ENCODE measurements at places on chromosomes 7 and 10.
A peak's percentile ranks its signal among the peaks of the same experiment; 100 is the strongest.

- DNase-seq, result no peak
These were observed 308.8 kb upstream of the ZNF32 start for GRCh38 chr10:43957267-43958070.

GRCh38 chr7:96728139-96728538, 18.5 kb upstream of the SEM1 start:
- no peak for DNase-seq

DNA sequence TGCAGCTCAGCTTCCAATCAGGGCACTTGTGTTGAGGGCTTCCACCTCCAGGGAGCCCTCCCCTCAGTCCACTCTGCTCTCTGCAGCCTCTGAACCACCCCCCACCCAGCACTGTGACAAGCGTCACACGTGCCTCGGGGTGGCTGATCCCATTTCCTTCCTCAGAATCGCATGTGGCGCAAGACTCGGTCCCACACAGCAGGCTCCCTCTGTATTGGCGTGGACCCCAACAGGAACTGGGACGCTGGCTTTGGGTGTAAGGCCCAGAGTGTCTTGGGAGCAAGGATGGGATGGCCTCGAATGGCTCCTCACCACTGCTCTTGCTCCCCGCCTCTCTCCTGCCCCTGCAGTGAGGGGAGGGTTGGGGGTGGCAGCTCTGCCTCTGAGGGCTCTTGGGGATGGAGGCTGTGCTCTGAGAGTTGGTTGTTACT, 4.1 kb downstream of the CPA1 start:
- DNase-seq, result no peak

- DNase-seq, result no peak
These were observed 64.6 kb upstream of the MACROH2A2 start for GRCh38 chr10:69988094-69988493.

DNA sequence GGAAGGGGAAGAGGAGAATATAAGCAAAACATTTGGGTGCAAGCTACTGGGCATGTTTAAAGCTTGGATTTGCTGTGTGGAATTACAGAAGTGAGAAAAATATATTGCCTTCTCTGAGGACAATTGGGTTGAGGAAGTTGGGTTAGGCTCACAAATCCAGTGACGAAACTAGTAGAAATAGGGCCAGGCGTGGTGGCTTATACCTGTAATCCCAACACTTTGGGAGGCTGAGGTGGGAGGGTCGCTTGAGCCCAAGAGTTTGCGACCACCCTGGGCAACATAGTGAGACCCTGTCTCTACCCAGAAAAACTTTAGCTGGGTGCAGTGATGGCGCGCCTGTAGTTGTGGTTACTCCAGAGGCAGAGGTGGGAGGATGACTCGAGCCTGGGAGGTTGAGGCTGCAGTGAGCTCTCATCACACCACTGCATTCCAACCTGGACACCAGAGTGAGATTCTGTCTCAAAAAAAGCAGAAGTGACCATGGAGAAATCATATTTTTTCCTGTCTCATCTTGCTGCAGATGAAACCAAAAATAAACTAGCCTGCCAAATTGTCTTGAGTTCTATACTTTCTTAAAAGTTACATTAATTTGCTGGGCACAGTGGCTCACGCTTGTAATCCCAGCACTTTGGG, 22.4 kb downstream of the NRBF2 start:
- DNase-seq, result no peak

DNA sequence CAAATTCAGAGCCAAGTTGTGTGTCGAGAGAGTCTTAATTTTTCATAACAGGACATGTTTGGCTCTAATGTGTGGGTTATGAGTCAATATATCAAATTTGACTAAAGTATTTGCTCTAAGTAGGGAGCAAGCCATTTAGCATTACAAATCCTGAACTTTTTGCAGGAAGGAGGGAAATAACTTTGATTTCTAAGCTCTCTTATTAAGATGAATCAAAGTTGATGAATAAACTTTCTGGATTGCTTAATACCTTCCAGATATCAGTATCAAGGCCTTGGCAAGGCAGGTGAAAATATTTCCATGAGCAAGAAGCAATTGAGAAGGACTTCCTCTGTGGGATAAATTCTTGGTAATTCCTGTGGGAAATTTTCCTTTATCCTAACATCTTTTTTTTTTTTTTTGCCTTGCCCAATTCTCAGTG, 258.8 kb downstream of the AHR start:
- DNase-seq, result no peak

DNA sequence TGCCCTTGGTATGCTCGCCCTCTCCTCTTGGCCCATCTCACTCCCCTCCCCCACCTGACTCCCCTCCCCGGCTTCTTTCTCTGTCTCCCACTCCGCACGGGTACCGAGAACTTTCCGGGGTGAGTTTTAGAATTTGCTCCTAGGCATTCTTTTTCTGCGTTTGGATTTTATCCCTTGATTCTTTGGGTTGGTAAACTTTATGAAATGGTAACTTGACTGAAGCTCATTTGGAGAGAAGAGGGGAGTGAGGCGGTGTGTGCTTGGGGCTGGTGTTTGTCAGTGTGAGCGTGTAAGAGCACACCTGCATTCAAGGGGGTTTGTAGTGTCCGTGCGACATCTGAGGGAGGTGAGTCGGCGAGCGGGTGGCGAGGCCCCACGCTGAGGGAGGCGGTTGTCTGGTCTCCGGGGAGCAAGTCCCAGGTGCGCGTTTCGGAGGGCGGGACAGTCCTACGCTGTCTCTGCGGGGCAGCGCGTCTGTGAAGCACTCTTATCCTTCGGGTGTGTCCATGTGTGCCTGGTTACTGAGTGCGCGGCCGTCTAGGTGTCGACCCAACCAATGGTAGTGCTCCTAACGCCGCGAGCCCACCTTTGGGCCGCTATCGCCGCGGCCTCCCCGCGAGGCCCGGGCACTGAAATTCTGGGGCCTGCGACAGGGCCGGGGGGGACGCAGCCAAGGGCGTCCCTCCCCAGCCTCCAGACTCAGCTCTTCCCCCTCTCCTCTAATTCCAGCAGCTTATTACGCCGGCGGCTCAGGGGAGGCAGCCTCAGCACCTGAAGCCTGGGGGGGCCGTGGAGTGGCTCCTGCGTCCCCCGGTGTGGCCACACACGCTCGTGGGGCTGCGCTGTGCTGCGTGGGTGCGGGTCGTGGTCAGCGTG, 2.6 kb upstream of the ZNF503 start:
- DNase-seq, result no peak

GRCh38 chr7:98802088-98802780, 67.6 kb downstream of the TMEM130 start:
- no peak for DNase-seq

DNA sequence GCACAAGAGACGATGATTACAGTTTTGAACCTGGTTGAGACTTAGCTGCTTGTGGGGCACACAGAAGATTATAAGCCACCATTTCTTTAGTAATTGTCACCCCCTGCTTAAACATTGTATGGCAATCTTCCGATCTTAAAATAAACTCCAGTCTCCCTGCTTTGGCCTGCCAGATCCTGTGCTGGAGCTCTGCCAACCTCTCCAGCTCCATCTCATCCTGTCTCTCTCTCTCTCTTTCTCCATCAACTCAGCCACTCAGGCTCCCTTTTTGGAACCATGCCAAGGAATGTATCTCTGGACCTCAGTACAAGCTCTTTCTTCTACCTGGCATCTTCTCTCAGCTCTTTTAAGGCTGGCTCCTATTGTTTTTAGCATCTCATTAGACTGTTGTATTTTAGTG, 1053.2 kb downstream of the REEP3 start:
- DNase-seq, result no peak

- no peak for DNase-seq
These were observed 9.1 kb upstream of the SCART1 start for GRCh38 chr10:133444342-133445267.

DNA sequence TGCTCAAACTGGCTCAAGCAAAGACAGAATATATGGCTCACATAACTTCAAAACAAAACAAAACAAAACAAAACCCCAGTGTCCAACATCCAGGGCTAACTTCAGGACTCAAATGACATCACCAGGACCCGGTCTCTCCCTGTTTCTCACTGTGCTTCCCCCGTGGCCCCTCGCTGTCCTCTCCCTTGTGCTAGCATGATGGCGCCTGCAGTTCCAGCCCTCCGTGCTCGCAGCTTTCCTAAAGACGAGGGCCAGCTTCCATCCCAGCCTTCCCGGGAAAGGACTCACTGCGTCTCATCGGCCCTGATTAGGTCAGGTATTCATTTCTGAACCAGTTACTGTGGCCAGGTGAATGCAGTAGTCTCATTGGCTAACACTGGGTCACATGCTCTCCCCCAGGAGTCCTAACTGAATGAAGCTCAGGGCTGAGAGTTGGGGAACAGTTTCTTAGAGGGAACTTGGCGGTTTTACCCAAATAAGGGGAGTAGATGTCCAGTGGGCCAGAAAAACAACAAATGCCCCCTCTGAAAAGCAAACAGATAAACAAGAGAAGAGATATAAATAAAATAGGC, 33.0 kb upstream of the CTBP2 start:
- no peak for DNase-seq

DNA sequence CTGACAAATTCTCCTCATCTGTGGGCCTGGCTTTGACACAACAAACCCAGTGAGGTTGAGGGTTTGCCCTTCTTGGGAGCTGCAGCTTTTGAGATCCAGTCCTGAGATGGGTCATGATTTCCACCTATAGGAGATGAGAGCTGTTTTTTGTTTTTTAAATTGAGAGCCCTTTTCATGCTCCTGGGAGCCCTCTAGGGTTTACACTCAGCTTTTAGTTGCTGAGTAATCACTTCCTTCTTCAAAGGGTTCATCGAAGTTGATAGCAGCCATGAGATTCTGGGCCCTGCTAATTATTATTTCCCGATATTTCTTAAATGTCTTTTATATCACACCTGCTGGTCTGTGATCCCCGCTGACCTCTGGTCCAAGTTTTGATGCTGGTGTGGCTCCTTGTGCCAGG, 47.3 kb upstream of the VIPR2 start:
- no peak for DNase-seq

- DNase-seq, result no peak
These were observed 182.4 kb downstream of the CCDC3 start for GRCh38 chr10:12819071-12819470.

DNA sequence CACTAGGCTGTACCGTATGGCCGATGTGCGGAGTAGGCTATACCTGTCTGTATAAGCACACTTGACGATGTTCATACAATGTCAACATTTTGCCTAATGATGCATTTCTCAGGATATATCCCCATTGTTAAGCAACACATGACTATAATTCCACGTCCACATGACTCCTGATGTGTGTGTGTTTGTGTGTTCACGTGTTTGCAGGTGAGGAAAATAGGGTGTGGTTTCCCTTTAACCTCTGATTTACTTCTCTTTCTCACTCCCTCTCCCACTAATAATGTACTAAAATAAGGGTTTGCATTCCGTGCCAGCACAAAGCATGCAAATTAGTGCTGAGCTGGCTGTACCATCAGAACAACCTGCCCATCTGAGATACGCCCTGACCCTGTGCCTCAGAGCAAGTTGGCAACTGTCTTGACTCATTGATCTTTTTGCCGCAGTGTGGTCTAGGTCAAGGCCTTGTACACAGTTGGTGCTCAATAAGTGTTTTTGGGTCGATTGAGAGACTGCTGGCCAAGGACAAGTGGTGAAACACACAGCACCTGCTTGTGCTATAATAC, 64.6 kb upstream of the DOCK1 start:
- no peak for DNase-seq

GRCh38 chr7:15245831-15246230, 316.0 kb downstream of the AGMO start:
- no peak for DNase-seq

DNA sequence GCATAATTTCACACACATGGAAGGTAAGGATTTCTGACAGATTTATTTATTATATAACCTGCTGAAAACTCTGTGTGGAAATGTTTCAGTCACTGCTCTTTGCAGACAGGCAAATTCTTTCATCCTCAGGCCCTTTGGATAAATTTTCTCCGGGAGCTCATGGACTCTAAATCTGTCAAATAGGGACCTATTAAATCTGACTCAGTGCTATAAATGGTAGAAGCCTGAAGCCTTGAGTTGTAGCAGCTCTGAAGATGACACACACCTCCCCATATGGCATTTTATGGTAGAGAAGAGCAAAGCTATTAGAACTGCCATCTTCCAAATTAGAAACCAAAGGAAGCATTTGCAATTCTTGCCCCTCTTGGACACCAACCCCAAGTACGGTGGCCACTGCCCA, 808.7 kb downstream of the XPNPEP1 start:
- DNase-seq, result no peak

- DNase-seq, result no peak
These were observed 345.8 kb downstream of the KCNMA1 start for GRCh38 chr10:77291596-77292505.

DNA sequence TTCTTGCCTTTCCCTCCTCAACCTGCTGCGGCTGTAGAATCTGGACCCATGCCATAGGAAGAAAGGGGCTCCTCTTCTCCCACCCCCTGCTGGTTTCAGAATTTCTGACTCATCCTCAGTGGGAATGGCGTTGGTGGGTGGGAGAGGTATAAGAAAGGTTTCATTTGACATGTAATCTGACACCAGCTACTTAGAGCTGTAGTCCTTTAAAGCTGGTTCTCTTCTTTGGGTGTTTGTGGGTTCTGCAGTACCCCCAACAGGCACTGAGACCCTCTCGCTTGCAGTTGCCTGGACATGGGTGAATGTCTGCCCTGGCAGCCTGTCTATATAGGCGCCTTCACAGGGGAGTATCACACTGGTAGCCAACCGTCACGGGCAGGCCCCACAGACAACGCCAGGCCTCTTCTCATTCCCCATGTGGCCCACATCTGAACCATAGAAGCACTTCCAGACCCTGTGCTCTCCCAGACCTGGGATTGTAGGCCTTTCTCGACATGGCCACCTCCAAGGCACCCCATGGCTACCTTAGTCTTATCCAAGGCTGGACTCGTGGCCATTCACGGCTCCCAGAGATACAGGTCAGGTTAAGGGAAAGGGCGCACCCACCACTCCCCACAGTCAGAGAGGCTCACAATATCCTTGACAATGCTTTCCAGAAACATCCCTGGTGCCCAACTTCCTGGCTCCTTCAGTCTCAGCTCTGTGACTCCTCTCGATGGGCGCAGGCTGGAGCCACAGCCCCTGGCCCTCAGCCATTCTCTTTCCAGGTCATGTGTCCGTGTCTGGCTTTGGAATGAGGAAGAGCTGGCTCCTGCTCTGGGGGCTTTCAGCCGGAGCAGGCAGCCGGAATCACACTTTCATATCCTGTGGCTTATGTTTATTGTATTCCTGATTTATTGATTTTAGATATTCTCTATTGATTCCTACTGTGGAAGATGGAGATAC, 17.5 kb downstream of the ZNF862 start:
- peak; percentile 85 for DNase-seq

- no peak for DNase-seq
These were observed 90.8 kb upstream of the HECTD2 start for GRCh38 chr10:91319336-91319735.

DNA sequence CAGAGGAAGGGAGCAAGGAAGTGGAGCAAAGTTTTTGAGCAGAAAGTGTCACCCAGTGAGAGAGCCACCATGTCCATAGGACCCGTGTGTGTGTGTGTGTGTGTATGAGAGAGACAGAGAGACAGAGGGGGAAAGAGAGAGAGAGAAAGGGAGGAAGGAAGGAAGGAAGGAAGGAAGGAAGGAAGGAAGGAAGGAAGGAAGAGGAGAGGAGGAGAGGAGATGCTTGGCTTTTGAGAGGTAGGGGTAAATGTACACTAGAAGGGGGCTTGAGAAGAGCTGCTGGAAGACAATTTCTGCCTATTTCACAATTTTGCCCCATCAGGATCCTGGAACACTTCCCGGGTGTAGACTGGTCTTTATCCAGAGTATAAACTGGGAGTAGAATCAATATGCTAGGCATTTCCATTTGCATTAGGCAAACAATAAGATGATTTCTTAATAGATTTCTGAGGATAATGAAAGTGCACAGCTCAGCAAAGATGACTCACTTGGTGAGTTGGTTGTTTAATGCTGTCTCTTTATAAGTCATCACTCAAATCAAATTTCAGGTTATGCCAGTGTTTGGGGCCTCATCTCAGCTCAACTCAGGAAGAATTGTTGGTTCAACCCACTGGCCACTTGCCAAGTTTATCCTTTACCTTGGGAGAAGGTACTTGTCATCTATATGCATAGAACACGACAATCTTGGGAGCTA, 70.0 kb upstream of the FAM13C start:
- no peak for DNase-seq
